ENCODE measurements at places on chromosomes 6 and 20. TPM values are rescaled to one million over a fixed set of nuclear protein-coding genes. Genes with fewer than 3 reads are reported as not detected.

SAPCD1 gene
- 12.0 TPM for total RNA-seq

SLC44A4 gene
- 0.15 TPM for total RNA-seq

GRCh38 chr6:3905945-3906845 is 57.0 kb downstream of the FAM50B start:
- no peaks in the 10 kb centered on the region for H3K4me1 ChIP-seq
- no peak for DNase-seq
- no peak overlapping the region for H3K27ac ChIP-seq
- peaks cover 60% of the 10 kb centered on the region for H3K27me3 ChIP-seq
- no peaks in the 10 kb centered on the region for H3K36me3 ChIP-seq

- no peak overlapping the region for H3K27ac ChIP-seq
- DNase-seq: peak; percentile 16
Observed at GRCh38 chr20:13458860-13459451, 179.8 kb downstream of the TASP1 start.

DNA sequence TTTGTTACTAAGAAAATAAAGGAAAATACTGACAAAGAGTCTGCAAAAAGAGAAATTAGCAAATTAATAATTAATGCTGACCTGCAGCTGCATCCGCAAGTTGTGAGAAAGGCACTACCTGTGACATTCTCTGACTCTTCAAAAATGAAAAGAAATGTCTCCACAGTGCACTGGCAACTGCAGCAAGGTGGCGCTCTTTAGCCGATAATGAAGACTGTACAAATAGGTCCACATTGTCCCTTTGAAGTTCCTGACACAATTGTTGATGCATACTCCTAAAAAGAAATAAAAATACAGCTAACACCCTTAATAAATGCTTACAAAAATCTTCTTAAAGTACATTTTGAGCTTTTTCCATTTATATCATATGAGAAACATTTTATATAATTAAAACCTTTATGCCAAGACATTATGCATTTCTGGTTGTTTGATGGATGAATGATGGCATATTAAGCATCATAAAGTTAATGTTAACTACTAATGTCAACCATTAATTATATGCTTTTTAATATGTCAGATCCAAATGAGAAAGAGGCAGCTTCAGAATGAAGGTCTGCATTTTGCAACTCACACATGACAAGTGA is 96.5 kb downstream of the MMS22L start:
- H3K27me3 ChIP-seq: no peaks in the 10 kb centered on the region
- H3K4me1 ChIP-seq: no peaks in the 10 kb centered on the region
- peaks cover 2% of the 10 kb centered on the region for H3K36me3 ChIP-seq
- peak; percentile 80 for DNase-seq
- no peak overlapping the region for H3K27ac ChIP-seq

GRCh38 chr6:132742495-132742894 is 15.2 kb downstream of the VNN2 start:
- DNase-seq: no peak
- H3K36me3 ChIP-seq: peaks cover 42% of the 10 kb centered on the region
- H3K27ac ChIP-seq: no peak overlapping the region
- H3K27me3 ChIP-seq: peaks cover 1% of the 10 kb centered on the region
- H3K4me1 ChIP-seq: peaks cover 2% of the 10 kb centered on the region
- no peak overlapping the region for H3K4me3 ChIP-seq

DNA sequence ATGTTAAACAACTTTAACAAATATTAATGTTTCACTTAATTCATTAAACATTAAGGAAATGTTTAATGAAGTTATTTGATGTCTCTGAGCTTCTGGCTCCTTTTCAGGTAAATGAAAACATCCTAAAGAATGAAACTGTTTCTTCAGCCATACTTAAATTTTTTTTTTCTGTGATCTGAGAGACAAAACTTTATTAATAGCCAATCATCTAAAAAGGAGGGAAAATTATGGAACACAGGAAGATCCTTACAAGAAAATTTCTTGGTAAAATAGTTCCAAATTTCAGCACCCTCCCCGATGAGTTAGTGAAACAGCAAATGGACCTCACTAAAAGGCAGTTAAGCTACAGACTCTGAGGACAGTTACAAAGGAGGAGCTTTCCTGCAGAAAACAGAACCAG is 185.2 kb downstream of the REV3L start:
- H3K27ac ChIP-seq: no peak overlapping the region
- peaks cover 27% of the 10 kb centered on the region for H3K4me1 ChIP-seq
- H3K4me3 ChIP-seq: no peak overlapping the region
- no peaks in the 10 kb centered on the region for H3K27me3 ChIP-seq
- peaks cover 39% of the 10 kb centered on the region for H3K36me3 ChIP-seq

GRCh38 chr6:109036574-109037294 is 57.9 kb downstream of the SESN1 start:
- no peak overlapping the region for H3K27ac ChIP-seq
- H3K4me3 ChIP-seq: no peak overlapping the region
- peaks cover 13% of the 10 kb centered on the region for H3K27me3 ChIP-seq
- H3K4me1 ChIP-seq: peaks cover 20% of the 10 kb centered on the region
- DNase-seq: no peak

DNA sequence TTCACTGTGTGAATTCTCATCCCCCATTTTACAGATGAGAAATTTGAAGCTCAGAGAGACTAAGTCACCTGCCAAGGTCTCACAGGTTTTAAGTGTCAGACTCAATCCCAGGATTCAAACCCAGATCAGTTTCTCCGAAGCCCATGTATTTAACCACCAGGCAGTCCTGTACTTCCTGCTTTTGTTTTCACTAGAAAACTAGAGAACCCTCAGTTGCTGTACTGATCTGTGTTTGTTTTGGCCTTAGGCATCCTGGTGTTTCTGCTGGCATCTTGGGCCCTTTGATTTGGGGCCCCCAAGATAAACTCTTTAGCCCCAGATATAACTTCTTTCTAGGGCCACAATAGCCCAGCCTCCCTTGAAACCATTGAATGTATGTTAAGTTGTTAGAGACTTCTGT is 36.5 kb downstream of the PPP1R16B start:
- no peaks in the 10 kb centered on the region for H3K27me3 ChIP-seq
- no peak for DNase-seq
- H3K36me3 ChIP-seq: peaks cover 61% of the 10 kb centered on the region
- H3K4me3 ChIP-seq: peak overlapping the region; percentile 61
- peaks cover 78% of the 10 kb centered on the region for H3K4me1 ChIP-seq

GRCh38 chr6:16295471-16295870 is 57.1 kb downstream of the GMPR start:
- no peaks in the 10 kb centered on the region for H3K4me1 ChIP-seq

DNA sequence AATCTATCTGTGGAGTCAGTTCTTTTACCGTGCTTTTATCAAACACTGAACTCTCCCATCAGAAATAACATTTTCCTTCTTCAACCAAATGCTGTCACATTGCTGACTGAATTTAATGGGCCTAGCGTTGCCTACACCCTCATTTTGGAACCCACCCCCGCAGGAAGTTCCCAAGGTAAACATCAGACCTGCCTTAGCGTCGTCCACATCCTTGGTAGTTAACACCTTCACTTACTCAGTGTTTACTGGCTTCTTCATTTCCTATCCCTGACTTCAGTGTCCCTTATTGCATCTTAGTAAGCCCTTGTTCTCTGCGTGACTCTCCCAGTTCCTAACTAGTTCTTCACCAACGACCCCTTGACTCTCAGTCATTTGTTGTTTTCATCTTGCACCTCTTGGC is 491.4 kb upstream of the SOX4 start:
- no peak overlapping the region for H3K4me3 ChIP-seq
- DNase-seq: no peak
- no peak overlapping the region for H3K27ac ChIP-seq
- no peaks in the 10 kb centered on the region for H3K27me3 ChIP-seq
- peaks cover 15% of the 10 kb centered on the region for H3K4me1 ChIP-seq
- H3K36me3 ChIP-seq: peaks cover 3% of the 10 kb centered on the region

DNA sequence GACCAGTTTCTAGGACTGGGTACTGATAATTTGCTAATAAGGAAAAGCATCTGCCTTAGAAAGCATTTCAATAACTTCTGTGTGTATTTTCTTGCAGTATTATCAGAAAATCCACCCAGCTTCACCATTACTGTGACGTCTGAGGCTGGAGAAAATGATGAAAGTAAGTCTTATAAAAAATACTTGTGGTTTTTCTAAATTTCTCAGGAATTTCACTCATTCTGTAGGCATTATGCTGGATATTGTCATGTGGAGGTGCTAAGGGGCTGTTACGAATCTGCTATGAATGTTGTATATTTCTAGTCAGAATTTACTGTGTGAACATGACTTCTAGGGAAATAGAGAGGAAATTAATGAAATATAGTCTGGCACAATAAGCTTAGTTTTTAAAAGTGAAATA is 8.9 kb downstream of the RWDD1 start:
- peaks cover 12% of the 10 kb centered on the region for H3K4me1 ChIP-seq
- peaks cover 37% of the 10 kb centered on the region for H3K36me3 ChIP-seq
- no peaks in the 10 kb centered on the region for H3K27me3 ChIP-seq
- H3K4me3 ChIP-seq: no peak overlapping the region
- H3K27ac ChIP-seq: no peak overlapping the region
- no peak for DNase-seq

GRCh38 chr6:139474145-139475108 is 100.0 kb upstream of the CITED2 start:
- H3K4me1 ChIP-seq: peaks cover 3% of the 10 kb centered on the region
- H3K27me3 ChIP-seq: peaks cover 3% of the 10 kb centered on the region
- H3K36me3 ChIP-seq: no peaks in the 10 kb centered on the region
- DNase-seq: no peak

DNA sequence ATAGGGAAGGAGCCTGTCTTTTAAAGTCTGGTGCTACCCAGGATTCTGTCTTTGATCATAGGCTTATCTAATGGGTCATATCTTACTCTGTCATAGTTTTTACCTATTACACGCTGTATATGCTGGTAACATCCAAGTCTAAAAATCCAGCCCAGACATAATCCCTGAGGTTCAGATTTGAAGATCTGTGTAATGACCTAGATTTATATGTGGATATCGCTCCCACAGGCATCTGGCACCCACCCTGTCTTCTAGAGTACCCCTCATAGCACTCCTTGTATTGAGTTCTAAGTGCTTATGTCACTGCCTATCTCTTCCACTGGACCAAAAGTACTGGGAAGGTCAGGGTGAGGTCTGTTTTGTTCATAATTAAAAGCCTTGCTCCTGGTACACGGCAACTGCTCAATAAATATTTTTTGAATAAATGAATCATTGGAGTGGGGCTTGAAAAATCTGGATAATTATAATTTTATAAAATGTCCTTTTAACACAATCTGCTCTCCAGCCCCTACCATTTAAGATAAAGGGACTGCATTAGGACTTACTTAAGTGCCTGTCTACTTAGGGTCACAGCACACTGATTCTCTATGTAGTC is 136.4 kb downstream of the FUT9 start:
- no peak for DNase-seq
- H3K4me1 ChIP-seq: no peaks in the 10 kb centered on the region
- H3K36me3 ChIP-seq: no peaks in the 10 kb centered on the region
- H3K4me3 ChIP-seq: no peak overlapping the region
- H3K27me3 ChIP-seq: peaks cover 3% of the 10 kb centered on the region

- no peak for DNase-seq
- H3K27ac ChIP-seq: no peak overlapping the region
- H3K4me3 ChIP-seq: no peak overlapping the region
- no peaks in the 10 kb centered on the region for H3K36me3 ChIP-seq
- peaks cover 9% of the 10 kb centered on the region for H3K27me3 ChIP-seq
Observed at GRCh38 chr20:23225407-23226060, 125.1 kb upstream of the NXT1 start.

Data from activated CD4-positive, alpha-beta T cell treated with anti-CD3 and anti-CD28 coated beads, Interleukin-2, amount 10 ng/mL, durations not matched to agents 7 days and 5 days (primary cell).